WTC11 (cell line): ENCODE measurements at places on chromosomes 5 and 9.
A peak's percentile ranks its signal among the peaks of the same experiment; 100 is the strongest.

DNA sequence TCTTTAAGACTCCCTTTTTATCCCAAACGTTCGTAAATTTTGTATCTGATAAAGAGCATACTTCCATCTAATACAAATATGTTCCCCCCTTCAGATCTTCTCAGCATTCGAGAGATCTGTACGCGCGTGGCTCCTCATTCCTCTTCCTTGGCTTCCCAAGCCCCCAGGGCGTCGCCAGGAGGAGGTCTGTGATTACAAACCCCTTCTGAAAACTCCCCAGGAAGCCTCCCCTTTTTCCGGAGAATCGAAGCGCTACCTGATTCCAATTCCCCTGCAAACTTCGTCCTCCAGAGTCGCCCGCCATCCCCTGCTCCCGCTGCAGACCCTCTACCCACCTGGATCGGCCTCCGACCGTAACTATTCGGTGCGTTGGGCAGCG lies 19.9 kb downstream of the CDKN2A start:
- no peak for DNase-seq
- peaks cover 100% of the 10 kb centered on the region for H3K27me3 ChIP-seq
- H3K4me3 ChIP-seq = peak overlapping the region; percentile 63
- H3K4me1 ChIP-seq = peaks cover 30% of the 10 kb centered on the region

- no peak overlapping the region for H3K27ac ChIP-seq
- H3K4me1 ChIP-seq = peaks cover 74% of the 10 kb centered on the region
- no peaks in the 10 kb centered on the region for H3K36me3 ChIP-seq
Observed at GRCh38 chr9:126532019-126532462, 81.7 kb upstream of the LMX1B start.

DNA sequence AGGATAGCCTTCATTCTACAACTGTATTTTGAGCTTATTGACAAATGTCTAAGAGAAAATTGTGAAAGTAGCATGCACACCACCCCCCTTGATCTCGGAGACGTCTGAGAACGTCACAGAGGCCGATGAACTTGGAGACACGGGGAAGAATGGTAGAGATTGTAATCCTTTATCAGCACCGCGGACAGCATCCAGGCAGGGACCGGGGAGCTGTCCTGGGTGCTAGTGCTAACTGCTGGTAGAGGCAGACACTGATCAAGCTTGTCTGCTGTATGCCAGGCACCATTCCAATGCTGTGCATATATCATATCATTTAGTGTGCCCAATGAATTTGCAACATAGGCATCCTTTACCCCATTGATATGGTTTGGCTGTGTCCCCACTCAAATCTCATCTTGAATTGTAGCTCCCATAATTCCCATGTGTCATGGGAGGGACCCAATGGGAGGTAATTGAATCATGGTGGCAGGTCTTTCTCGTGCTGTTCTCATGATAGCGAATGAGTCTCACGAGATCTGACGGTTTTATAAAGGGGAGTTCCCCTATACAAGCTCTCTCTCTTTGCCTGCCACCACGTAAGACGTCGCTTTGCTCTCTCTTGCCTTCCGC lies 98.8 kb downstream of the LHX2 start:
- no peaks in the 10 kb centered on the region for H3K36me3 ChIP-seq
- no peaks in the 10 kb centered on the region; the same call in 1 of the 2 replicates for H3K27me3 ChIP-seq
- no peaks in the 10 kb centered on the region for H3K4me1 ChIP-seq
- peak; percentile 81 for DNase-seq
- no peak overlapping the region for H3K27ac ChIP-seq
- no peak overlapping the region for H3K4me3 ChIP-seq

GRCh38 chr9:121822093-121823085 lies 171.0 kb downstream of the DAB2IP start:
- no peaks in the 10 kb centered on the region for H3K27me3 ChIP-seq
- no peak overlapping the region for H3K4me3 ChIP-seq
- peaks cover 47% of the 10 kb centered on the region for H3K4me1 ChIP-seq
- H3K27ac ChIP-seq = peak overlapping the region; percentile 33; the same call in 1 of the 2 replicates

GRCh38 chr5:168211936-168212335 lies 79.5 kb upstream of the WWC1 start:
- H3K4me1 ChIP-seq = peaks cover 30% of the 10 kb centered on the region
- H3K4me3 ChIP-seq = no peak overlapping the region

DNA sequence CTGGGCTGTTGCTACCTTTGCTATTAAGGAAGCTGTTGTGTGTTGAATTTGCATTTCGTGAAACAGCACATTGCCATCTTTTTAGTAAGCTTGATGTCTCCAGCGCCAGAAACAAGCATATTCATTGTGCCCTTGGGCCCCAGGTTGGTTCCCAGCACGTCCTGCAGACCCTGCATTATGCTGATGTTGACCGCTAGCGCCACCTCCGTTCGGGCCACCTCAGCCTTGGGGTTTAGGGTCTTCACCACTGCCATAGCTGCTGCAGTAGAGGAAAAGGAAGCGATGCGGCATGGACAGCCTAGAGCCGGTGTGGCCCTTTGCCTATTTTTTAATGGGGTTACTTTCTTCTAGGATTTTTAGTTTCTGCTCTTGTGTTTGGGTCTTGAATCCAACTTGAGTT lies 23.8 kb upstream of the OTULIN start:
- H3K4me1 ChIP-seq = peaks cover 10% of the 10 kb centered on the region
- H3K36me3 ChIP-seq = no peaks in the 10 kb centered on the region
- no peaks in the 10 kb centered on the region for H3K27me3 ChIP-seq
- no peak overlapping the region for H3K27ac ChIP-seq

- H3K27me3 ChIP-seq = no peaks in the 10 kb centered on the region
- DNase-seq = no peak
- H3K4me1 ChIP-seq = peaks cover 6% of the 10 kb centered on the region
- no peak overlapping the region for H3K27ac ChIP-seq
- no peak overlapping the region for H3K4me3 ChIP-seq
Observed at GRCh38 chr9:26228273-26228672, 550.0 kb upstream of the TUSC1 start.

DNA sequence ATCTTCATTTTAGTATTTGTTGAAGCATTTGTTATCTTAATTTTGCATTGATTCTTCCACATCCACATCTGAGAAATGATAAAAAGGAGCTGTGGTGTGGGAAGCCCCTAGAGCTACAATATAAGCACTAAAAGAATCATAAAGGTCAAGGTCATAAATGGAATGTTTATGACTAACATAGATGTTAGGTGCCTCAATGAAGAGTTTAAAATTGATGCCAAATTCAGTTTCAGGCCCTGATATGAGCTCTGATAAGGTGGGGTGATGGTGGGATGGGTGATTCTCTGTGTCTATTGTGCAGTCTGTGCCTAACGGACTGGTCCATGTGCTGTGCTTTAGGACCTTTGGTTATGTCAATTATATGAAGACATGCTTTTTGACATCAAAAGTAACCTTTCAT lies 61.2 kb upstream of the CAMK4 start:
- H3K36me3 ChIP-seq = no peaks in the 10 kb centered on the region
- DNase-seq = no peak
- H3K27me3 ChIP-seq = no peaks in the 10 kb centered on the region

- DNase-seq = no peak
- H3K36me3 ChIP-seq = no peaks in the 10 kb centered on the region
- H3K4me1 ChIP-seq = peaks cover 10% of the 10 kb centered on the region
- H3K4me3 ChIP-seq = no peak within 1 kb of the TSS
- H3K27ac ChIP-seq = no peak within 1 kb of the TSS
- H3K27me3 ChIP-seq = no peaks in the 10 kb centered on the region
Observed at GRCh38 chr5:147906326-147907095, at the start of gene C5orf46. Gene C5orf46 (minus strand): TSS chr5:147906538. CDS start chr5:147906501, 37 bp downstream.
